ENCODE measurements at places on chromosomes 5 and 9.

DNA sequence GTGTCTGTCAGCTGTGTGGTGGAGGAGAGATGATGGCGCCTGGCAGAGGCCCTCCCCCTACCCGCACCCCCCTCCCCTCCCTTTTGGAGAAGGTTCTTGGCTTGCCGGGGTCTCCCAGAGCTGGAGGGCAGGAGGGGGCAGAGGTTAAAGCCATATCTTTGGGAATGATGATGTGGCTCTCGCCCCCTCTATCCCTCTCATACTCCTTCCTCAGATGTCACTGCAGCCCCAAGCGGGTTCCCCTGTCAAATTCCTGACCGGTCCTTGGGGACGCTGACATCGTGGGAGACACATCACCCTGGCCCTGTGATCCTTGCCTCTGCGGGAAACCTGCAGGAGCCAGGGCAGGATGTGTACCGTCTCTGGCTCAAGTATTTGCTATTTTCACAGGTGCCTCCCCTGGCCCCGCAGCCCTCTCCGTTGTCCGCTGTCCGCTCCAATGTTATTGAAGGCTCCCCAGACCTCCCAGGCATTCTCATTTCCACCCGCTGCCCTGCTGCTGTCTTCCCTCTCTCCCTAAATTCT, 109.5 kb downstream of the FOXD1 start:
- DNase-seq: no peak

DNA sequence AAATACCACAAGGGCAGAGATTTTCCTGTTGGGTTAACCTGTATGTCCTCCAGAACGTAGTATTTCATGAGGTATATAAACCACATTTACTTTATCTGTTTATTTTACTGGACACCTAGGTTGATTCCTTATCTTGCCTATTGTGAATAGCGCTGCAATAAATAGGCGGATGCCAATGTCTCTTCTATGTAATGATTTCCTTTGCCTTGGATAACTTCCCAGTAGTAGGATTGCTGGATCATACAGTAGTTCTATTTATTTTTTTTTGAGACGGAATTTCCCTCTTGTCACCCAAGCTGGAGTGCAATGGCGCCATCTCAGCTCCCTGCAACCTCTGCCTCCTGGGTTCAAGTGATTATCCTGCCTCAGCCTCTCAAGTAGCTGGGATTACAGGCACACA, 15.6 kb upstream of the TUT7 start:
- DNase-seq: no peak

- no peak for DNase-seq
Observed at GRCh38 chr5:78509145-78509865, 139.3 kb downstream of the LHFPL2 start.

GRCh38 chr5:13480834-13481233, 463.7 kb downstream of the DNAH5 start:
- DNase-seq: no peak

All from stimulated activated CD4-positive, alpha-beta T cell treated with anti-CD3 and anti-CD28 coated beads, Interleukin-2, amount 100 ng/mL, for 48 hours (primary cell).